ENCODE measurements at places on chromosomes 4 and X.
A peak's percentile ranks its signal among the peaks of the same experiment; 100 is the strongest.

DNA sequence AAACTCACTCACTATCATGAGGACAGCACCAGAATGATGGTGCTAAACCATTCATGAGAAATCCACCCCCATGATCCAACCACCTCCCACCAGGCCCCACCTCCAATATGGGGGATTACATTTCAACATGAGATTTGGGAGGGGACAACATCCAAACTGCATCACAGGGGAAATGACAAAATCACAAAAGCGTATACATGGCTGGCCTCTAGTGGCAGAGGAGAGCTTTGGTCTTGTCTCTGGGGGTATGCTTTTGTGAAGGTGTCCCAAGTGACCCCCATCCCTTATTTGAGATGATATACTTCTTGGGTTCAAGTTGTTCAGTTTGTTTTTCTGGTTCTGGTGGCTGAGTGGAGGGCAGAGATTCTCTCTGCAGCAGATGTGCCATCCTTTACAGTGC lies 8.5 kb upstream of the SETD7 start:
- no peak for DNase-seq

- no peak for DNase-seq
Observed at GRCh38 chr4:8269535-8270417, at the start of gene HTRA3. HTRA3 (plus strand) TSS chr4:8269754; CDS start chr4:8269969, 215 bp downstream.

DNA sequence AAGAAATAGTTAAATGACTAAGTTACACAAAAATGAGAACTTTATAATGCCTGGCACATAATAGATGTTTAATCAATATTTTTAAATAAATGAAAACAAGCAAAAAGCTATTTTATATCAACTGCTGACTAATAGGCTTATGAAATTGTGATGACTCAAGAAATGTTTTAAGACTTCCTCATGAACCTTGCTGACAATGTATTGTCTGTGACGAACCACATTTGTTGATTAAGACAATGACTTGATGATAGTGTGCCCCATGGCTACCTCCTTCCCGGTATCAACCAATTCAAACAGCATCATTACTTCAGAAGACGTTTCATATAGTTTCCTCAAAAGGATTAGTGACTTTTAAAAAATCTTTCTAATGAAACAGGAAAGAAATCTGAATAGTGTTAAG lies 7.9 kb downstream of the CXCL6 start:
- DNase-seq, result peak; percentile 51

DNA sequence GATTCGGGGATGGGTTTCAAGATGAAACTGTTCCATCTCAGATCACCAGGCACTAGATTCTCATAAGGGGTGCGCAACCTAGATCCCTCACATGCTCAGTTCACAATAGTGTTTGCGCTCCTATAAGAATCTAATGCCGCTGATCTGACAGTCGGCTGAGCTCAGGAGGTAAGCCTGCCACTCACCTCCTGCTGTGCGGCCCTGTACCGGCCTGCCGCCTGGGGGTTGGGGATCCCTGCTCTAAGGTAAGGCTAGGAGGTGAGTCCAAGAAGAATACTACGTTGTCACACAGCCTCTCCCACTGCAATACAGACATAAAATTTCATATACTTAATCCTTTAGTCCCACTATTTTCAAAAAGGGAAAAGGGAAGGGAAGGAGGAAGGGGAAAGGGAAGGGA lies 213.4 kb upstream of the HCCS start:
- DNase-seq, result no peak

- peak; percentile 0 for DNase-seq
Observed at GRCh38 chrX:147679356-147680005, 232.2 kb upstream of the FMR1 start.

GRCh38 chr4:10185518-10186227 lies 69.1 kb upstream of the WDR1 start:
- DNase-seq, result no peak

DNA sequence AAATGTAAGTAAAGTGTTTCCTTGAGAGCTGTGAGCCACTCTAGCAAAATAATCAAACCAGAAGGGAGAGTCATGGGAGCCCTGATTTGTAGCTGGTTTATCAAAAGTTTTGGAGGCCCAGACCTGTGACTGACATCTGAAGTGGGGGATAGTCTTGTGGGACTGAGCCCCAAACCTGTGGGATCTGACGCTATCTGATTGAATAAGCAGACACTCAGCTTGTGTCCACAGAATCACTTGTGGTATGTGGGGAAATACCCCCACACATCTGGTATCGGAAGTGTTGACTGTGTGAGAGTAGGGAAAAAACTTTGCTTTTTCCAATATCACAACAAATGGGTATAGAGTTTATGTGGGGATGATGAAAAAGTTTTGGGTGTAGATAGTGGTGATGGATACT lies 35.4 kb downstream of the FUNDC1 start:
- DNase-seq, result no peak

- DNase-seq, result no peak
Observed at GRCh38 chr4:18007625-18008024, 13.9 kb downstream of the LCORL start.

All from astrocyte of the spinal cord (primary cell).